Melanocyte of skin (primary cell): ENCODE measurements at places on chromosomes 12 and 14. TPM values are rescaled to one million over a fixed set of nuclear protein-coding genes. Genes with fewer than 3 reads are reported as not detected.

Gene SSTR1
- total RNA-seq, result not detected in 2 replicates

Gene HCAR1
- total RNA-seq, result under 0.01 and 0.73 TPM in 2 replicates

Gene PMEL
- 4,571 and 8,696 TPM in 2 replicates for total RNA-seq

Gene POMT2
- total RNA-seq, result 18.2 and 29.4 TPM in 2 replicates

Gene ABCD2
- under 0.01 TPM in 2 replicates for total RNA-seq

Gene WDHD1
- 21.0 and 24.2 TPM in 2 replicates for total RNA-seq
